ENCODE measurements at places on chromosomes 5 and 9. TPM values are rescaled to one million over a fixed set of nuclear protein-coding genes. Genes with fewer than 3 reads are reported as not detected.

The NOXA1 gene
- total RNA-seq, result not detected

The CDX1 gene
- total RNA-seq, result 1.3 TPM

The TRIP13 gene
- 83.4 TPM for total RNA-seq

The IL13 gene
- not detected for total RNA-seq

DNA sequence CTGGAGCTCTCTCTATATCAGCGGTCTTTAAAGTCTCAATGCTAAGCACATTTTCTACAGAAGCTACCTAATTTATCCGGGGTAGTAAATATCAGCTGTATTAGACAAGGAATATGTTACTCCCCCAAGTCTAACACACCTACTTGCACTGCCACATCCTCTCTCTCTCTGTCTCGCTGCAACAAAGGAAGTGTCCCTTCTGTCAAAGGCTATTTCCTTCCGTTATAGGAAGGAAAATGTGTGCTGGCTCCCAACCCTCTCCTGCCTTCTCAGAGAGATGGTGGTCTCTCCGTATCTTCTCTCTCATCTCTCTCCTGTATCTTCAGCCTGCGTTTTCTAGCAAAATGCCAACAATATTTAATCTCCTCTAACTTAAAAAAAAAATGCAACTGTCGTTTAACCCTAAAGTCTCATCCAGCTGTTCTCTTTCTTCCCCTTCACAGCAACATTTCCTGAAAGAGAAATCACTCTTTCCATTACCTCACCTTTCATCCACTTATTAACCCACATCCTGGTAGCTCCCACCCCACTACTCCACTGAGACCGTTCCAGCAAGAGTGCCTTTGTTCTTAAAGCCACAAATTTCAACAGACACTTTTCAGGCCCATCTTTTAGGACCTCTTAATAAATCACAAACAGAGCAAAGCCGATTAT is 2.3 kb downstream of the TTF1 start:
- no peak for DNase-seq

DNA sequence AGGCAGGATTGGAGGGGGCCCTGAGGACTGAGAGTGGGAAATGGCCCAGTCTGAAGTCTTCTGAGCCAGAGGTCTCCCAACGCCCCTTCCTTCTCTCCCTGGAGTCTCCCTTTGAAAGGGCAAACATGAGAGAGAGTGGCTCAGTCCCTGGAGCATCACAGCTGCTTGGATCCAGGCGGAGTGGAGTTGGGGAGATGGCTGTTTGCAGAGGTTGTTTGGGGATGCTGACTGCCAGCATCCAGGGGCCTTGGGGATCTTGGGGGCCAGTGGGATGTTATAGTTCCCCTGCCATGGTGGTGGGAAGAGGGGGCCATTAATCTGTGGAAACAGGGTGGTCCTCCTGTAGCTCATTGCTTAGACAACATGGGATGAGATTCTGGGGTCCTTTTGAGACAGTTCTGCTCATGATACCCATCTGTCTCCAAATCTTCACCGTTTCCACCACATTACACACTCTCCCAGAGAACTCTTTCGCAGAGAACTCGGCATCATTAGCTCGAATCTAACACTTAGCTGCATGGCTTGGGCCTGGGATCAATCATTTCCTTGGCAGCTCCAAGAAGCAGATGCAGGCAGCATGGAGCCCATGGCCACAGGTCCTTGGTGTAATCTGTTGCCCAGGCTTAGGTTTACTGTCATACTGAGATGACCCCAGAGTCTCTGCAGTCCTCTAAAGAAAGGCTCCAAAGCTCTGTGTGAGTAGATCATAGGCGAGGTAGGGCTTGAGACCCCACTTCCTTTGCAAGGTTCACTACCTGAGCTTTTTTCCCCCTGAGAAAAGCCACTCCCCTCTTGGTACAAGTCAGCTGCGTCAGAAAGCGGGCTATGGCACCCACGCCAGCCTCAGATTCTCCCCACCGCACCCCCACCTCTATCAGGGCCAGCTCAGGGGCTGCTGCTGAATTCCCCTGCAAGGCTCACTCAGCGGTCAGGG is 54.4 kb upstream of the SH3PXD2B start:
- no peak for DNase-seq

The KLHL9 gene
- not detected for total RNA-seq

GRCh38 chr5:74140409-74140808 is 500.1 kb downstream of the ENC1 start:
- no peak for DNase-seq

DNA sequence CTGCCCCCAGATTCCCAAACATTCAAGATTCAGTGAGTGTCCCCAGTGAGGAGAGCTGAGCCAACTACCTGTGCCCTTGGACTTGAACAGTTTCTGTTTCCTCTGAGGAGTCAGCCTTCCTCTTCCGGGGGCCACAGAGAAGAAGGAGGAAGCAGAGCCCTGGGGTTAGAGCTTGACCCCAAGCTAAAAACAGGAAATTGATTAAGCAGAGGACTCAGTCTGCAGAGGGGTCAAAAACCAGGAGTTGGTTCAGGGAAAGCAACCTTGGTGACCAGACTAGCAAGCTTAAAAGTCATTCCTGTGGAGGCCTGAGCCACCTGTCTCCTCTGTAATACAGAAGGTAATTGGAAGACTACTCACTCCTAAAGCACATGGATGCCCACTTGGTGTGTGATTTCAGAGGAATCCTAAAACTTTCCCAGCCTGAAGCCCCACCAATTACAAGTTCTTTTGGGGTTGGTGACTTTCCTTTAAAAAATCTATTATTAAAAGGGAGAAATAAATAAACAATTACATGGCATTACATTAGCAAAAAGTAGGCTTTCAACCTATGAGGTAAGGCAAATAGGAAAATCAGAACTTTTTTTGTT is 64.2 kb upstream of the SELENOP start:
- DNase-seq, result no peak

GRCh38 chr9:98971168-98971914 is 27.6 kb downstream of the COL15A1 start:
- peak; percentile 91 for DNase-seq

DNA sequence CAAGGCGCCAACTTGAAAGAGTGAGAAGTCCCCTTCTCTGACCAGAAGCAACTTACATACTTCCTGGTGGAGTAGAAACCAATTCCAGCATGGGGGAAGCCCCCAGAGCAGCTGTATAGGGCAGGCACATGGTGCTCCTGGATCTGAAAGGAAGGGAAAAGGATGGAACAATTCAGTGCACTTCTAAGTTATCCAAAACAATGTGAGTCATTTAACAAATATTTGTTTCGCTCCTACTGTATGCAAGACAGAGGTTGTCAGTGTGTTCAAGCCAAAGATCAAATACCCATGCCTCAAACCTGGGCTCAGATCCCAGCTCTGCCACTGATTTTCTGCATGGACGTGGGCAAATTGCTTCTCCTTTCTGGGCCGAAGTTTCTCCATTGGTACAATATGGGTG is 67.1 kb downstream of the LHX2 start:
- peak; percentile 66 for DNase-seq

- no peak for DNase-seq
Measured at GRCh38 chr9:105932276-105932675, 237.9 kb downstream of the TMEM38B start.

- DNase-seq, result peak; percentile 20
Measured at GRCh38 chr9:20873240-20873865, 158.1 kb downstream of the HACD4 start.

The EFNA5 gene
- 4.1 TPM for total RNA-seq
